ENCODE measurements at places on chromosomes 2 and 18. TPM values are rescaled to one million over a fixed set of nuclear protein-coding genes. Genes with fewer than 3 reads are reported as not detected.
A peak's percentile ranks its signal among the peaks of the same experiment; 100 is the strongest.

DNA sequence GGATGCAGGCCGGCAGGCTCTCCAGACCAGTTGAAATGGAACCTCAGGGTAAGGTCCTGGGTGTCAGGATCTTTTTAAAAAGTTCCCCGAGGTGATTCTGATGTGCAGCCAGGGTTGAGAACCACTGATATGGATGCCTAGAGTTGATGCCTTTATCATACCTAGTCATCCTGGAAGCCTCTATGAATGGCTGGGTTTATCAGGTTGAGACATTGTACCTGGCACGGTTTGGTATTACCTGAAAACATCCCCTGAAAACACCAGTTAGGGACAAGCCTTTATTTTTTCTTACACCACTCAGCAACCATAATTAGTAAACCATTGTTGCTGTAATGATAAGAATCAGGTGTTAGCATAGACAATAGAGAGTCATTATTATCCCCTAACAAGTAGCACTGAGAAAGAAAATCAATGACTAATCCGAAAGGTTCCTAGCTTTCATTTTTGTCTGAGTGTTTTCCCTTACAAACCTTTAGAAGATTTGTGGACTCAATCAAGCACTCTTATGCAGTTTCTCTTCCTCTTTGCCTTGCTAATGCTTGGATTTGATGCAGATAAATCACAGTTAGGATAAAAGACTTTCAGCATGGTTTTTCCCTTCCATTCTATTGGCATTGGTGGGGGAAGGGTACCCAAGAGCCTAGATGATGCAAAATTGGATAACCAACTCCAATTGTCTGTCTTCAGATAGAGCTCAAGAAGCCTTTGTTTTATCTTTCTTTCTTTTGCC is 116.5 kb upstream of the LYPD6 start:
- DNase-seq, result no peak

DNA sequence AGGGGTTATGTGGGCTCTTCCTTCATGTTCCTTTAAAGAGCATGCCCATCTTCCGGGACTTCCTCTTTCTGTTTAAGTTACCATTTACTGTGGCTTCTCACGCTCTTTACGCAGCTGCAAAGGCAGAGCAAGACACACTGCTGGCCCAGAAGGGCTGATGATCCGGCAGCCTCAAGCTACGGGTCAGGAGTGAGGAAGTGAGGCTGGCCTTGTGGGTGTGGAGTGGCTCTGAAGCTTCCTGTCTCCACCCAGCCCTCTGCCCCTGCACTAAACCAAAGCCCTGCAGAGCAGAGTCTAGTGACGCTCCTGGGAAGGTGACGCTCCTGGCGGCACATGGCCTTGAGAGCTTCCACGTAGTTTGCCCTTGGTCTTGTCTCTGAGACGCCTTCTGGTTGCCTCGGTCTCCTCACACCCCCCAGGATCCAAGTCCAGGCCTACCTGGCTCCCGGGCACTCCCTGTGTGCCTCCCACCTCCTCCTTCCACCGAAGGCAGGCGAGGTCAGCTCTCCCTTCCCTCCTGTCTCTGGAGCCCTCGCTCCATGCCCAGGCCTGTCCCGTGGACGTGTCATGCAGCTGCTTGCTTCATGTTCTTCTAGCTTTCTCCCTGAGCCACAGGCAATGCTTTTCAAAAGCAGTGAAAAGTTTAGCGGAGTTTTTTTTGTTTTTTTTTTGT is 50.3 kb downstream of the ARL4C start:
- no peak for DNase-seq

- DNase-seq, result no peak
Observed at GRCh38 chr2:207422380-207422779, 107.4 kb upstream of the CREB1 start.

- no peak for DNase-seq
Observed at GRCh38 chr2:15155959-15156574, 405.1 kb downstream of the NBAS start.

DNA sequence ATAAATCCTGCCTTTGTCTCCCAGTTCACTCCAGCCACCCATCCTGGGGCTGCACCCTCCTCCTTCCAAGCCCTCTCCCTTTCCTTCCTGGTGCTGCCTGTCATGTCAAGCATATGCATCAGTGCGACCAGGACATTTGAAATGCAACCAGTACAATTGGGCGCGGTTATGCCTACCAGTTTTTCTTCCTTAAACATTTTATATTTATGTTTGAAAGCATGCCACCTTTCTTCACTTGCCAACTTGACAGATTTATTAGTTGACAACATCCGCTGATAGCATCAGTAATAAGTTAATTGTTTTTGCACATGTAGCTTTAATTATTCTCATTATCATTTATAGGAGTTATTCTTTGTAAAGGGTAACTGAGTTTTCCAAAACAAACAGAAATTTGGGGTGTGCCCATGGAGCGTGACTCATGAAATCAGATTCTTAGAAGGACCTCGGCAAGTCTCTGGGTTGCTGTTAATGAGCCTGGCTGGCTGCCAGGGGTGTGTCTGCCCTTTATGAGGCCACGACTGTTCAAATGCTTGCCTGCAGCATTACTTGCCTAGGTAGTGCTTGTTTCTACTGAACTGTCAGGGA is 32.8 kb upstream of the IL1B start:
- peak; percentile 75 for DNase-seq

GRCh38 chr18:29449424-29449823 is 1272.5 kb upstream of the CDH2 start:
- DNase-seq, result peak; percentile 49

- DNase-seq, result no peak
Observed at GRCh38 chr18:3873698-3874097, 423.7 kb downstream of the TGIF1 start.

- DNase-seq, result no peak
Observed at GRCh38 chr2:237593596-237594320, 3.2 kb upstream of the RAB17 start.

DNA sequence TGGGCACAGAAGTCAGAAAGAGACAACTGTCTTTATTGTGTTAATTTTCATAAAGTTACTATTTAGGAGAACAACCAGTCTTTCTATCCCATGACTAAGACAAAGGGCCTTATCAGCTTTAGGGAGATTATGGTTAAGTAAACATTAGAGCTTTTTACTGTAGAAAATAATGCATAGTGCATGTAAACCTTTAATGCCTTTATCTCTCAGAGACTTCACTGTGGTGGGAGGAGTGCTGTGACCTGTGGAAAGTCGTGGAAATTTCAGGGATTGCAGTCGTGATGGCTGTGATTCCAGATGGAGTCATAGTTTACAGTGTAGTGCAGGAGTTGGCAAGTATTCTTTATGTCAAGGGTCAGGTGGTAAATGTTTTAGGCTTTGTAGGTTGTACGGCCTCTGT is 15.8 kb downstream of the ZNF236 start:
- DNase-seq, result peak; percentile 31

DNA sequence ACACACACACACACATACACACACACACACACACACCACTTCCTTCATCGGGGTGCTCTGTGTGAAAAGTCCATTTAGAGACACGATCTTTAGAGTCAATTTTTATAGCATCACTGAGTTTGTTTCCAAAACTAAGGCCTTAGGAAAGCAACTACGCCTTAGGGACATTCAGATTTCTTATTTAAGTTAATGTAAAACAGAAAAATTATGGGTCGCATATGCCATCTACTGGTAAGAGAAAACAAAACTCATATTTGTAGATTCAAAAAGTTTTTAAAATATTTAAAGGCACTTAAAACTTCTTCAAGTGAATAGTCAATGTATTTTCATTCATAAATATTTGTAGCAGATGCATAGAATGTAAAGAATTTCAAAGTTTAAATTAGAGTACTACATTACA is 166.2 kb downstream of the ATAD2B start:
- DNase-seq, result peak; percentile 23

DNA sequence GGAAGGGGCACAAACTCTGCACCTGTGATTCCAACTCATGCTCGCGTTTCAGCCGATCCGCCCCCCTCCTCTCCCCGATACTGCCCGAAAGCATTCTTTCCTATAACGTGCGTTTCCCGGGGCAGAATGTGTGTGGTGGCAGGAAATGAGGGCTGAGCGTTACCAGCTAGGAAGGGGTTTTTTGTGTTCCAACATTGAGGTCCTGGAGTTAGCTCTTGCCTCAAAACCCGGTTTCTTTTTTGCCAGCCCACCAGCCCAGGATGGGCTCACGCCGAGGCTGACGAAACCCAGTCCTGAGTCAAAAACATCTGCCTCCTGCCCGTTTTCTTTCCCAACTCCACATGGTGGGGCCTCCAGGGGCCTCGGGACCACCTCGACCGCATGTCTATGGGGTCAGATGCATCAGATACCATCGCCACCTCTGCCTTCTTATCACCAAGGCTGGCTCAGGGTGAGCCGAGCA is 113.7 kb upstream of the COPS8 start:
- no peak for DNase-seq

DNA sequence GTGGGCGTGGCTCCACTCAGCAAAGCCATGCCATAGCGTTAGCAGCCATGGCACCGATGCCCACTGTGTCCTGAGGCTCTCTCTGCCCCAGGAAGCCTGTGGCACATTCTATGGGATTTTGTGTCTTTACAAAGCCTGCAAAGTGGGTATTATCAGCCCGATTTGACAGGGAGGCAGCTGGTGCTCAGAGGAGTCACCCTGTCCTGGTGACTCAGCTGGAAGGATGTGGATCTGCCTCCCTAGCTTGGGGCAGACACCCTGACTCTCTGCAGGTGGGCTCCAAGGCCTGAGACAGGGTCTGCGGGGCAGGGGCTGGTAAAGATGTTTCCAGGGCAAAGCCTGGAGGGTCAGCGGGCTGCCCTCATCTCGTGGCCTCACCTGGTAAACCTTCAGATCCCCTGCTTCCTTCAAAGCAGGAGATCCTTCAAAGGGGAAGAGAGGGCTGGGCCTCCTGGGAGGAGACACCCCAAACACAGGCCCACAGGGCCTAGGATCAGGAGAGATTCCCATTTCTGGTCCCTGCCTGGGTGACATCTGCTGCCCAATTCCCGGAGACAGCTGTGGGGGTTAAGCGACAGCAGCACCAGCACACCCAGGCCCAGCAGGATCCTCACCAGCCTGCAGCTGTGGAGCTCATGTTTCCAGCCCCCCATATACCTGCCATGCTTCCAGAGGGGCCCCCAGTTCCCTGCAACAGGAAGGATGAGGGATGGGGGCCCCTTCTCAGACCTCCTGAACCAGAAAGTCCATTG is 3.0 kb upstream of the ASB1 start:
- no peak for DNase-seq

DNA sequence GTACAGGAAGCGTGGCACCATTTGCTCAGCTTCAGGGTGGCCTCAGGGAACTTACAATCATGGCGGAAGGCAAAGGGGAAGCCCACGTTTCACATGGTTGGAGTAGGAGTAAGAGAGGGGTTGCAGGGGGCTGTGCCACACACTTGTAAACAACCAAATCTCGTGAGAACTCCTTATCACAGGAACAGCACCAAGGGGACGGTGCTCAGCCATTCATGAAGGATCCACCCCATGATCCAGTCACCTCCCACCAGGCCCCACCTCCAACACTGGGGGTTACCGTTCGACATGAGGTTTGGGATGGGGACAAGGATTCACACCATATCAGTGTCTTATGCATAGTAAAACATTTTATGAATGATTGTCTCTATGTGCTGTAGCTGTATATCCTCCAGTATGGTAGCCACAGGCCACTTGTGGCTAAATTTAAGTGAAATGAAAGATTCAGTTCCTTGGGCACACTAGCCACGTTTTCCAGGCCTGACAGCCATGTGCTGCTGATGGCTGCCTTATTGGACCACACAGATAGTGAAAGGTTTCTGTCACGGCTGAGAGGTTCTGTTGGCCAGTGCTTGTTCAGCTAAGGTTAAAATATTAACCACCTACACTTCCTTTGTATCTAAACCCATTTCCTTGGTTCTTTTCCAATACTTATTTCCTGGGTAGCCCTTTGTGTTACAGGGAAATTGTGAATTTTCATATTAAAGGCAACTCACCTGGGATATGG is 77.3 kb downstream of the AGAP1 start:
- DNase-seq, result no peak

- peak; percentile 17 for DNase-seq
Observed at GRCh38 chr2:44579115-44579836, 217.5 kb downstream of the CAMKMT start.

DNA sequence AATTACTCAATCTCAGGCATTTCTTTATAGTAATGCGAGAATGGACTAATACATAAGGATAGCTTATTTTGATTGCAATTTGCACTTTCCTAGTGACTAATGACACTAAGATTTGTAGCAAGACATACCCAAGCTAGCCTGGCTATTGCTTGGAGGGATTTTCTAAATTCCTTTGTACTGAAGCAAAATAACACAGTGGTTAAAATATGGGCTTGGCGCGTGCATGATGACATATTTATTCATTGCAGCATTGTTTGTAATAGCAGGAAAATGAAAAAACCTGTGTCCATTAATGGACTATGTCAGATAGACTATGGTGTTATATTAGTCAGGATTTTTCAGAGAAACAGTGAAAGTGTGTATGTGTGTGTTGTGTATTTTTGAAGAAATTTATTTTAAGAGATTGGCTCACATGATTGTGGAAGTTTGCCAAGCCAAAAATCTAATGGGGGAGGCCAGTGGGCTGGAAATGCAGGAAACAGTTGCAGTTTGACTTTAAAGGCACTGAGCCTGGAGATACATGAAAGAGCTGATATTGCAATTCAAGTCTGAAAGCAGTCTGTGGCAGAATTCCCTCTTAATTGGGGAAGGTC is 16.7 kb upstream of the LAPTM4A start:
- DNase-seq, result no peak

IL37 gene
- total RNA-seq, result not detected

BMP10 gene
- 0.95 TPM for total RNA-seq

SETBP1 gene
- total RNA-seq, result 10.7 TPM

CRACDL gene
- 0.04 TPM for total RNA-seq

SAG gene
- total RNA-seq, result not detected

RSAD2 gene
- 0.28 TPM for total RNA-seq

ZNF396 gene
- 2.8 TPM for total RNA-seq

MAP3K2 gene
- 23.9 TPM for total RNA-seq

TUBB8B gene
- not detected for total RNA-seq
